ENCODE measurements at places on chromosomes 1 and 21.

DNA sequence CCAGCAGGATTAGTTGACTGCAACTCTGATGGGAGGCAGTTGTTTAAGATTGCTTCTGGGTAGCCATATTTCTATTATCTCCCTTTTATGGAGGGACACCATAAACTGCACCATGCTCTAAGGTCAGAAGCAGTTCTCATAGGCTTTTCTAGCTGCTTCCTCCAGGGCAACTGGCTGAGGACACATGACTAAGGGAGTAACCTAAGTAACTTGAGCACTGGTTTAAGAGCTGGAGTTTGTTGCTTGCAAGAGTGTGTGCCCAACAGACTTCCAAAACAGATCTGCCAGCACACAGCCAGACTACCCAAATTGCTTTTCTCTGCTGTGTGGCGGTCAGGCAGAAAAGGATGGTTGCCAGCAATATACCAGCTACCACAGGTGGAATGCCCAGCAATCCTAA is 111.2 kb upstream of the LHX8 start:
- DNase-seq = no peak

GRCh38 chr1:63643517-63643916 is 50.3 kb downstream of the PGM1 start:
- DNase-seq = no peak

DNA sequence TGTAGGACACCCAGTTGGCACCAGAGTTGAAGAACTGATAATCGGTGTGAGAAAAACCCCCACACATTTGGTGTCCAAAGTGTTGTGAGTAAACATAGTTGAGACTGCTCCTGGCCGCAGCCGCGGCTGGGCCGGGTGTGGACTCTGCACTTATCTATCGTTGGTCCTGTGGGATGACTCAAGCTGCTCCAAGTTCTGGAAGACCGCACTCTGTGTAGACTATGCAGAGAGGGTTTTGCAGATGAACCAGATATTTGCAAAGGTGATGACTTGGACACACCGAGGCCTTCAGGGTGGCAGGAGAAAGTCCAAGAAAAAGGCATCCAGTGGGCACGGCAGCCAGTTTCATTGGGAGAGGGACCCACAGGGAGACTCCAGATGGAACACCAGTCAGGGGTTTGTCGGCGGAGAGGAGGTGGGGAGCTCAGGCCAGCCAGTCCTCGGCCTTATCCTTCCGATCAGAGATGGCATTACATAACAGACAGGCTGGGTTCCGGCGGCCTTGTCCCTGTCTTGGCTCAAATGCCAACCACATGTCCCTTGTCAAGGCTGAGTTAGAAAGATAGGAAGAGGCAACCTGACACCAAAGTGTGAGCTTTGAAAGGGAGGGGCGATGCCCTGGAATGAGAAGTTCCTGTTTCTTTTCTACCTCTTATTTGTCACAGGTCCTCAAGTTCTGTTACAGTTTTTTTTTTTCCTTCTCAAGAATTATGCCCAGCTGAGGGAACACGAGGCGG is 21.1 kb downstream of the C2CD2 start:
- DNase-seq = no peak

GRCh38 chr1:160860840-160861505 is 1.7 kb downstream of the CD244 start:
- DNase-seq = no peak

DNA sequence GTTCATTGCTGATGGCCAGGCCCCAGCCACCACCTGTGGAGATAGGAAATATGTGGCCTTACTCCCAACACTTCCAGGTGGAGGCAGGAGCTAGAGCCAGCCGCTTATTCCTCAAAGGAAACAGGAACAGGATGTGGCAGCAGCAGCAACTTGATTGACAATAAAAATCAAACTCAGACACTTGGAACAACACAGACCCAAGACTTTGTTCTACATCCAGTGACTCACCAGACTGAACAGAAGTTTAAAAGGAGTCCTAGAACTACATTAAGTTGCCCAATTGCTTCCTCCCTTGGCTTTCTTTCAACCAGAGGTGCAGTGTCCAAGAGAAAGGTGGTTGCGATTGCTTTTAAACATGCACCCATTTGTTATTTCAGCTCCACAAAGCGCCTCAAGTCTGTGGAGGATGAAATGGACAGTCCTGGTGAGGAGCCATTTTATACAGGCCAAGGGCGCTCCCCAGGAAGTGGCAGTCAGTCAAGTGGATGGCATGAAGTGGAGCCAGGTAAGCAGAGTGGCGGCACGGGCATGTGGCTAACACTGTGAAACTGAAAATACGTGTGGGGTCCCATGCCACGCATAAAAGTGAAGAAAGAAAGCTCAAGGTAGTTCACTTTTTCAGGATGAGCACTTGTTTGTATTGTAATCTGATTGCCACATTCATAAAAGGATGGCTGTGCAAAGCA is 276.6 kb downstream of the NFIA start:
- no peak for DNase-seq

Data from HEK293T (cell line).